Chondrocyte (in vitro differentiated cells): ENCODE measurements at places on chromosomes 5 and 9. TPM values are rescaled to one million over a fixed set of nuclear protein-coding genes. Genes with fewer than 3 reads are reported as not detected.

The HTR4 gene
- not detected in 3 replicates for total RNA-seq

The SPINK13 gene
- total RNA-seq = not detected in 3 replicates

The QRFP gene
- not detected in 3 replicates for total RNA-seq

- peak overlapping the region; percentile 56 for H3K27ac ChIP-seq
- H3K36me3 ChIP-seq = peaks cover 20% of the 10 kb centered on the region
- H3K4me1 ChIP-seq = peaks cover 89% of the 10 kb centered on the region
- DNase-seq = no peak
- H3K4me3 ChIP-seq = no peak overlapping the region
- H3K27me3 ChIP-seq = no peaks in the 10 kb centered on the region
Observed at GRCh38 chr9:123062351-123063176, 29.1 kb downstream of the GPR21 start.

DNA sequence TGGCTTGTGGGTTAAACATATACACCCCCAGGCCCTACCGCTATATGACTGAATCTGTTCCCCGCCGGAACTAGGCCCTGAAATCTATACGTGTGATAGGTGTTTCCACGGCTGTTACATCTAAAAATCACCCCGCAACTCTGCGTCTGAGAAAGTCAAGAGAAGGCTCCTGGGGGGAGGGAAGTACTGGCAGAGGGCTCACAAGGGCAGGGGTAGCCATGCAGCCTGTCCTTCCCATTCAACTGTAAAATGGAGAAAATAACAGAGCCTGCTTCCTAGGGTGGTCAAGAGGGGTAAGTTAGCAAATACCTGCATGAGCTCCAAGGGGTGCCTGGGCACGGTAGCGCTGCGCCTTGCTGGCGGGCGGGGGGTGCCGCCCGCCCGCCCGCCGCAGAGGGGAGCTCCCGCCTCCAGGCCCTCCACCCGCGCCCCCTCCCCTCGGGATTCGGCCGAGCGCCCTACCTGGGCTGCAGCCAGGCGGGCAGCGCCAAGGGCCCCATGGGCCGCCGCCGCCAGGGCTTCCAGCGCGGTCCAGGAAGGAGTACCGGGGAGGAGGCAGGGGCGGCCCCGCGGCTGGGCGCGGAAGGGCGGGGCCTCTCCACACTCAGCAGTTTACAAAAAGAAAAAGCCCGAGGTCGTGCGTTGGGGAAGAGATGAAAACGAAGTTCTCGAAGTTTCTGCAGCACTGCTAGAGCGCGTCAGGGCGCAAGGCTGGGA is at the start of gene HACD4:
HACD4 (minus strand) TSS at position 550 of the 717 bp plus-strand sequence; CDS start at position 500, 50 bp downstream.
- H3K4me1 ChIP-seq = peaks cover 14% of the 10 kb centered on the region
- H3K36me3 ChIP-seq = no peaks in the 10 kb centered on the region
- no peak within 1 kb of the TSS for H3K27ac ChIP-seq
- H3K27me3 ChIP-seq = peaks cover 2% of the 10 kb centered on the region
- H3K4me3 ChIP-seq = peak within 1 kb of the TSS; percentile 61

DNA sequence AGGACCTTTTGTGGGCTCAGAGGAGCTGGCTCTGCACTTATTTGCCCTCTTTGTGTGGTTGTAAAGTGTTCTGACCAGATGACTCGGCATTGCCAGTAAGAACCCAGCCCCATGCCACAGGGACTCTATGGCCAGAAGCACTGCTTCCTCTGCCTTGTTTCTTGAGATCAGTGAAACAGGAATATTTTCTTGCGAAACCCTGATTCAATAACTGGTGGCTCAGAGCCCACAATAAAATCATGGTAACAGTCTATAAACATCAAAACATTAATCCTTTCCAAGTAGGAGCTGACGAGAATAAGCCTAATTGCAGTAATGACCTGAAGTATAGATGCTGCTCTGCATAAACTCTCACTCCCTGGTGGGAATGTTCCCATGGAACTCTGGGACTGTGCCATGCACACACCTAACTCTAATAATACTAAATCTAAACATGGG is 344.3 kb downstream of the ZNF608 start:
- H3K27ac ChIP-seq = peak overlapping the region; percentile 65
- no peak overlapping the region for H3K4me3 ChIP-seq
- peaks cover 28% of the 10 kb centered on the region for H3K4me1 ChIP-seq
- DNase-seq = no peak

DNA sequence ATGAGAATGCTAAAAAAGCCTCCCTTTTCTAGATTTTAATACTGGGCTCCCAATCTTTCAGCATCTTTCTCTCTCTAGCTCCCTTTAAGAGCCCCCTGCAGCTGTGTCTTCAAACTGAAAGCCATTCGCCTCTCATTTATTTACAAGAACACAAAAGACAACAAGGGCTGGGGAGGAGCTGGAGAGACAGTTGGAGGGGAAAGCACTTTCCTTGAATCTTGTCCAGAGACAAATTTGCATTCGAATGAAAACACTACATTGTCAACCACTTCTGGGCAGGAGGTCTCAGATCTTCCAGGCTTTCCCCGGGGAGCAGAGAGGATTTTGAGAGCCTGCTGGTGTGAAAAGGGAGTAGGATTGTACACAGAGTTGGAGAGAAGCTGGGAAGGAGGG is 518.3 kb downstream of the CTNND2 start:
- H3K4me3 ChIP-seq = peak overlapping the region; percentile 35
- H3K36me3 ChIP-seq = no peaks in the 10 kb centered on the region
- no peak overlapping the region for H3K27ac ChIP-seq
- no peak for DNase-seq
- peaks cover 14% of the 10 kb centered on the region for H3K4me1 ChIP-seq

GRCh38 chr9:35910613-35911359 is 1.5 kb downstream of the SPAAR start:
- peaks cover 63% of the 10 kb centered on the region for H3K4me1 ChIP-seq
- H3K27ac ChIP-seq = peak overlapping the region; percentile 91
- DNase-seq = no peak
- no peak overlapping the region for H3K4me3 ChIP-seq
- no peaks in the 10 kb centered on the region for H3K27me3 ChIP-seq

DNA sequence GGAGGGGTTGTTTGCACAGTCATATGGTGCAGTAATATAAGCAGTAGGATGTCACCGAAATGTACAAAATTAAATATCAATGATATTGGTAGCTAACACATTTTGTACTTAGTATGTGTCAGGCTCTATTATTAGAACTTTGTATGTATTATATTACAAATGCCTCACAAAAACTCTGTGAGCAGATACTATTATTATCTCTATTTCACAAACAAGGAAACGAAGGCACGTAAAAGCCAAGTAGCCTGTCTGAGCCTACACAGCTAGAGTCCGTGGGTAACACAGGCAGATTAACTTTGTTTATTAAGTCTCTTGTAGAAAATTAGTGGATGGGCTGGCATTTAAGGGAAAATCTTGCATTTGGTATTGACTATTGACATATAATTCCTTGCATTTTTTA is 284.3 kb upstream of the DAB2 start:
- H3K36me3 ChIP-seq = no peaks in the 10 kb centered on the region
- DNase-seq = no peak
- H3K4me3 ChIP-seq = no peak overlapping the region
- H3K27me3 ChIP-seq = peaks cover 19% of the 10 kb centered on the region
- H3K27ac ChIP-seq = no peak overlapping the region
- H3K4me1 ChIP-seq = peaks cover 5% of the 10 kb centered on the region

DNA sequence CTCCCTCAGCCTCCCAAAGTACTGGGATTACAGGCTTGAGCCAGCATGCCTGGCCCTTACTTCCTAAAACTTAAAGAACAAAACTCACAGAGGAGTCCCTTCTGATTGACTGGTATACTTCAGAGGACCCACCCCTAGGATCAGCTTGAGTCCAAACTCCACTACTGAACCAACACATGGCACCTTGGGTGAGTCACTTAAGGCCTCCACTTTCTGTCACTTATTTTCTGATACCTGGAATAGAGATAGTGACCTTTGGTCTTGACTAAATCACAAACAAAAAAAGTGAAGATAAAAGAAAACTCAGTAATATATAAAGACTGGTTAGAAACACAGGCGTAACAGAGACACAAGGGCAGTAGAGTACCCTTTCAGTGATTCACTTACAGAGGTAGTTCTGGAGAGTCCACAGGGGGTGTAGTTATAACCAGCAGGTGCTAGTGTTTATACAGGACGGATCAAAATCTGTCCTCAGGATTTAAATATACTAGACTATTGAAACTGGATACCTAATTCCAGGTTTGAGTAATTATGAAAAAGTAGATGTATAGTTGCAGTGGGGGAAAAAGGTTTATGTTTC is 274.3 kb upstream of the ANKRD55 start:
- no peak overlapping the region for H3K4me3 ChIP-seq
- no peaks in the 10 kb centered on the region for H3K36me3 ChIP-seq
- H3K27ac ChIP-seq = no peak overlapping the region
- DNase-seq = no peak
- no peaks in the 10 kb centered on the region for H3K27me3 ChIP-seq
- peaks cover 15% of the 10 kb centered on the region for H3K4me1 ChIP-seq

DNA sequence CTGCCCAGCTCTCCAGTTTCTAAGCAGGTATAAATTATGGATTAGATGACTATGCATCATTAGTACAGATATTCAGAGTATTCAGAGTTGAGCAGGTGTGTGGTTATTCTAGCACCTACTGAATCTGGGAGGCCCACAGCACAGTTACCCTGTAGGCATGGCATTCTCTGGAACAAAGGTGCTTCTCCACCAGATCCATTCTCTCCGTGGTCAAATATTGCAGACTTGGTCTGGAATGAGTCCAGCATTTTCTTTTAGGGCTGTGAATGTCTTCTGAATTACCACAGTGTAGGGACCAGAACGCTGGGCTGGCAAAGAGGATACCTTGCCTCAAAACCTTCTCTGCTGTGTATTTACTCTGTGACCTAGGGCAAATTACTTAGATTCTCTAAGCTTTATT is 116.8 kb downstream of the ARHGAP26 start:
- H3K36me3 ChIP-seq = peaks cover 3% of the 10 kb centered on the region
- no peak overlapping the region for H3K4me3 ChIP-seq
- no peak overlapping the region for H3K27ac ChIP-seq
- H3K27me3 ChIP-seq = no peaks in the 10 kb centered on the region

DNA sequence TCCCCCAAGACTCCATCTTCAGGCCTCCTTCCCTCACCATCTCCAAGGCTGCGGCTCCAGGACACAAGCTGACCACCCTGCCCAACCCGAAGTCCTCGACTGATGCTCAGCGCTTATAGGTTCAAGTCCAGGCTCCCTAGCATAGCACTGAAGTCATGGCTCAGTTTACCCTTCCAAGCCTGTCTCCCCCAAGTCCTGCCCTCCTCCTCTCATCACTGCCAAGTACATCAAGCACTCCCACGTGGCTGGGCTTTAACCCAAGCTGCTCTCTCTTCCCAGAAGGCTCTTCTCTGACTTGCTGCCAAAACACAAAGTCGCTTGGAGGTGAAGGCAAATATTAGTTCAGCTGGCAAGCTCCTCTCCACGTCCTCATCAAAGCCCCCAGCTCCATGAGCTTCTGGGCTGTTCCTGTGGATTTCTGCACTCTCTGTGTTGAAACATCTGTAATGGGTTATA is 22.1 kb upstream of the MARCHF6 start:
- peaks cover 59% of the 10 kb centered on the region for H3K4me1 ChIP-seq
- no peaks in the 10 kb centered on the region for H3K27me3 ChIP-seq
- H3K27ac ChIP-seq = peak overlapping the region; percentile 88
- no peak overlapping the region for H3K4me3 ChIP-seq
- DNase-seq = no peak
- no peaks in the 10 kb centered on the region for H3K36me3 ChIP-seq

GRCh38 chr9:4382722-4383317 is 83.0 kb upstream of the GLIS3 start:
- no peak overlapping the region for H3K4me3 ChIP-seq
- H3K27me3 ChIP-seq = peaks cover 6% of the 10 kb centered on the region
- no peak for DNase-seq
- H3K36me3 ChIP-seq = no peaks in the 10 kb centered on the region

DNA sequence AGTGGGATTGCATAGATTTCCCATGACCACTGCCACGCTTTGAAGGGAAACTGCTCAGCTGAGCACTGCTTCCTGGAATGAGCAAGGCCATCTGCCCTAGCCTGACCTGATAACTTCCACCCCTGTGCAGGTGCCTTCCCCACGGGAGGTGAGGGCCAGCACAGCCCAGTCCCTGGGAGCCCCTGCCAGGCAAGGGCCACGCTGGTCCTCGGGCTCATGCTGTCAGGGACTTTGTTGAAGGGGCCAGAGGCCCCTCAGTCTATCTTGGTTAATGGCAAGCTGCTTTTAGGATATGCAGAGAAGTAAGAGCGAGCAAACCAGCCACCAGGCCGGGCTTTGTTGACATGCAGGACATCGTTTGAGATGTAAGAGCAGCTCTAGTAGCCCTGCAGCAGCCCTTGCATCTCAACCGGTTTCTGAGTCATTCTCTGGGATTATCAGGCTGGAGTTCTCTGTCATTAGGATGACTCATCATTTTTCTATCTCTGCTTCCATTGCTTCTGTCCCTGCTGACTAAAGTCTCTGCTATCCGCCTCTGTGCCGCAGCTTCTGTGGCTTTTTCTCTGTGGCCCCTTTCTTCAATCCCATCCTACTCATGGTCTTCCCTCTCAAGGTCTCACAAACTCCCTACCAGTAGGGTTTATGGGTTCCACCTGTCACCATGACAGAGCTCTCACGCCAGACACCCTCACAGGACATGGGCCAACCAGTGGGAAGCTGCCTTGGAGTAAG is 30.6 kb upstream of the IQGAP2 start:
- no peaks in the 10 kb centered on the region for H3K27me3 ChIP-seq
- H3K27ac ChIP-seq = peak overlapping the region; percentile 49
- no peak for DNase-seq
- no peak overlapping the region for H3K4me3 ChIP-seq
- H3K4me1 ChIP-seq = peaks cover 17% of the 10 kb centered on the region
